ENCODE measurements at places on chromosomes 7 and 10. TPM values are rescaled to one million over a fixed set of nuclear protein-coding genes. Genes with fewer than 3 reads are reported as not detected.

Gene ANK3
- total RNA-seq = 47.1 TPM

Gene SAMD9L
- total RNA-seq = 166 TPM

Gene C10orf62
- not detected for total RNA-seq

Gene WEE2
- not detected for total RNA-seq

Gene AKR1C8
- total RNA-seq = 0.50 TPM

Gene PPP1R9A
- not detected for total RNA-seq

Gene ZNF804B
- not detected for total RNA-seq

Gene OPALIN
- total RNA-seq = not detected

Gene CACNB2
- not detected for total RNA-seq

Gene PDK4
- total RNA-seq = not detected

Gene FZD8
- 0.15 TPM for total RNA-seq

Gene H2BK1
- not detected for total RNA-seq

Gene HMX3
- not detected for total RNA-seq

Gene COL17A1
- not detected for total RNA-seq

Gene THSD7A
- not detected for total RNA-seq

Gene DPYSL4
- total RNA-seq = 1.6 TPM

Gene EFCAB10
- total RNA-seq = not detected

Gene PBLD
- total RNA-seq = 1.6 TPM

Gene C10orf143
- 5.5 TPM for total RNA-seq

Gene MCM10
- total RNA-seq = 65.4 TPM

Gene RFC2
- 52.2 TPM for total RNA-seq

Gene POLR1F
- total RNA-seq = 17.0 TPM

Gene CNTNAP2
- total RNA-seq = not detected

Gene SYT15
- total RNA-seq = 1.2 TPM

Gene CUBN
- total RNA-seq = 2.5 TPM

Gene SFTPA2
- not detected for total RNA-seq

Gene LGI1
- total RNA-seq = not detected

Gene BAIAP2L1
- total RNA-seq = 0.42 TPM

Gene CRHR2
- total RNA-seq = not detected

Gene ENO4
- total RNA-seq = not detected

Gene MYO3A
- total RNA-seq = not detected

Gene EEPD1
- total RNA-seq = 13.8 TPM

Gene RSPH10B2
- total RNA-seq = 0.22 TPM

Gene ADIRF
- not detected for total RNA-seq

Gene EBF3
- not detected for total RNA-seq

Gene PKD2L1
- total RNA-seq = not detected

Gene RARRES2
- not detected for total RNA-seq

Gene MMP21
- 0.10 TPM for total RNA-seq

Measured in activated CD4-positive, alpha-beta T cell treated with anti-CD3 and anti-CD28 coated beads, Interleukin-2, amount 10 ng/mL, durations not matched to agents 7 days and 5 days (primary cell).